CD4-positive, alpha-beta T cell treated with Interleukin-1 beta for 1 hour (primary cell): ENCODE measurements at places on chromosomes 6 and 20.

GRCh38 chr6:151544453-151544852 is 50.6 kb downstream of the CCDC170 start:
- no peak for DNase-seq

- DNase-seq: no peak
These were observed 47.9 kb downstream of the HDDC2 start for GRCh38 chr6:125253881-125254280.

DNA sequence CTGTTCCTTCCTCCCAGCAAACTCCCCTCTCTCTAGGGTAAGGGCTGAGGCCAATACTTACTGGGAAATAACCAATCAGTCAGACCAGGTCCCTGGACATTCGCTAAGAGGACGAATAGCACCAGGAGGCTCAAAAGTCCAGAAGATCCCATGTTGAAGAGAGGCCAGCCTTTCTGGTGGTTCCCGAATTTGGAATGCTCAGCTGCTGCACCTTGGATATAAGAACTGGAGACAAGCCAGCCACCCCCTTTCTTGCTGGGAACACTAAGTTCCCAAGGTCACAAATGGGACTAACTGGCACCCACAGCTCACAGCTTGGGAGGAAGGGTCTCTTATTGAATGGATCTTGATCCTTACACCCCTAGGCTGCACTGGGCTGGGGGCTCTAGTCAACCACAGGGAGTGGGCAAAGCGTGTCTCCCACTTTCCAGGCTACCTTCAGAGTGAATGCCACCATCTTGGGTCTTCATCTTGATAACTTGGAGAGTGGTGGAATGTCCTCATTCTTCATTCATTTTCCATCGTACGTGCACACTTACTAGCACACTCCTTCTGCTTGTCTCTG is at the start of gene EPPIN:
EPPIN (minus strand) TSS at position 196 of the 565 bp plus-strand sequence; CDS start at position 152, 44 bp downstream.
- no peak for DNase-seq

DNA sequence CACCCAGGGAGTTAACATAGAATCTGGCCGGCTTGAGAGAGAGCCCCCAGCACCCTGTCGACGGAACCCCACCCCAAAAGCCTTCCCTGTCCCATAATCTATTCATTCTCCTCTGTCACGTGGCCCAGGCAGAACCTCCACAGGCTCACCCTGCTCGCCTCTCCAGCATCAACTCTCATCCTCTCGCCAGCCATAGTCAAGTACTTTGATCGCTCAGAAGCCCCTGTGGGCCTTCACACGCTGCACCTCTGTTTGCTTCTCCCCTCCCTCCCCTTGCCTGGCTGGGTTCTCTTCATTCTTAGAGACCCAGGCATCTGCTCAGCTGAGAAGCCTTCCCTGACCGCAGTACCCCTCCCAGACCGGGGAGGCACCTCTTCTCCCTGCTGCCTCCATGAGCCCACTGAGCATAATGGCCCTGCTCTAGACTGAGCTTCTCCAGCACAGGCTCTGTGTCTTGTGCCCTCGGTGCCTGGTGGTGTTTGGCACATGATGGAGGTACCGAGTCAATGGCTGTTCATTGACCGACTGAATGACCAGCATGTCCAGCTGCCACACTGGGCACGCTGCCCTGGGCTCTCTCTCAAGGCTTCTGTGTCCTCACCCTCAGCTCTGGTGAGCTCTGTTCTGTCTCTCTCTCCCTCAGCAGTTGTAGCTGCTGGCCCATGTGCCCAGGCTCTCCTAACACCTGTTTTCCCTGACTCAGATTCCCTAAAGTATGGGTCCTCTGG is 33.7 kb downstream of the PKIG start:
- DNase-seq: no peak

DNA sequence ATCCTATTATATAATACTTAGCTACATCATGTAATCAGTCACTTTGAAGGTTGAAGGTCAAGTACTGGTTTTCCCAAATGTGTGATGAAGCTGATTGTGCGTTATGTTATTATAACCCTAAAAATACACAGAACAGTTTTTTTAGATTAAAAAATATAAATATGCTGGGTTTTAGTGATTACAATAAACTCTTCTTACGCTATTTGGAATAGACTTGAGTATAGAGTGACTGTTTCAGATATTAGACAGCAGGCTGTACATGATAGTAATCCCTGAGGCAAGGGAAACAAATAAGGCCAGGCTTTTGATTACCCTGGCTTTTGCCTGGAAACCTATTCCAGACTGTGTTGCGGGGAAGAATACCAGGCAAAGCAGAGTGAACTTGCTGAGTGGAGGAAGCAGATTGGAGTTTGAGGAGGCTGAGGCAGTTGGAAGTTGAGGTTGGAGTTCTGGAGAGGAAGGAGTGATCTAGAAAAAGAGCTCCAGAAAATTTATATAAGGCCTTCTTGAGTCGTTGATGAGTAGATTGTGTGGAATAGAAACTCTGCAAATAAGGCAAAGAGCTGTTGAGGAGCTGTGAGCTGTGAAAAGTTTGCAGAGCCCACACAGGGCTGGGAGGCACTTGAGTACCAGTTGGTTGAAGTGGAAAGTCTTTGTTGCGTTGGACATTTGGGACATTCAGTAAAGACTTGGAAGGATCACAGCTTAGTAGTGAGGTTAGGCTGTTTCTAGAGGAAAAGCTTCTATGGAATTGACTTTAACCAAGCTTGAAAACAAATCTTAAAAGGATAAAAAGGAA is 26.4 kb downstream of the MAP3K4 start:
- no peak for DNase-seq

DNA sequence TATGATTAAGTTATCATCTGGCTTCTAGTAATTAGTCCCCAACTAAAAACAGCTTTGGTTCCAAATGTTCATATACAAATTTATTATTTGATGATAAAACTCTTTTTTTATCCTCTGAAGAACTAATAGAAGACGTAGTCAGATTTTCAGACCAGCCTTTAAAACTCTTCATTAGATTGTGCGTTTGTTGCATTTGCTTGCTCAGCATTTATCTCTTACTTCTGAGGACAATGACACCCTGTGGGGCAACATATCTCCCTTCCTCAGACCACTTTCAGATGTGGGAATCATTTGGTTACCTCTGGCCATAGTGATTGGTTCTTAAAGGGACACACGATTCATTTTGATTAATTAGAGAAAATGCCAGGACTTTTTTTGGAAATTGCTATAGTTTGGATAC is 481.8 kb downstream of the HAO1 start:
- DNase-seq: no peak

DNA sequence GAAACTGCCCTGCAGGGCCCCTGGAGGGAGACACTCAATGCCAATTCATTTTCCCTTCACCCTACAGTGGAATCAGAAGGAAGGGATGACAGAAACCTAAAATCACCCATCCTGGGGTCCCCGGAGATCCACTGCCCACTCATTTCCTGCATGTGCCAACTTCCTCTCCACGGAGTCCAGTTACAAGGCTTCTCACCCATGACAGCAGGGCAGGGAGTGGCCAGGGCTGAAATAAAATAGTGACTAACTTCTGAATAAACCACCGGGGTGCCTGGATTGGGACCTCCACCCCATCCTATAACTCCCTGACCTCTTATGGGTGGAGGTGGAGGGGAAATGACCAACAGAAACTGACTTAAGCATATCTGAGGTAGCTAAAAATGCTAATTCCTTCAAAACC is 362.3 kb downstream of the MAFB start:
- DNase-seq: no peak

DNA sequence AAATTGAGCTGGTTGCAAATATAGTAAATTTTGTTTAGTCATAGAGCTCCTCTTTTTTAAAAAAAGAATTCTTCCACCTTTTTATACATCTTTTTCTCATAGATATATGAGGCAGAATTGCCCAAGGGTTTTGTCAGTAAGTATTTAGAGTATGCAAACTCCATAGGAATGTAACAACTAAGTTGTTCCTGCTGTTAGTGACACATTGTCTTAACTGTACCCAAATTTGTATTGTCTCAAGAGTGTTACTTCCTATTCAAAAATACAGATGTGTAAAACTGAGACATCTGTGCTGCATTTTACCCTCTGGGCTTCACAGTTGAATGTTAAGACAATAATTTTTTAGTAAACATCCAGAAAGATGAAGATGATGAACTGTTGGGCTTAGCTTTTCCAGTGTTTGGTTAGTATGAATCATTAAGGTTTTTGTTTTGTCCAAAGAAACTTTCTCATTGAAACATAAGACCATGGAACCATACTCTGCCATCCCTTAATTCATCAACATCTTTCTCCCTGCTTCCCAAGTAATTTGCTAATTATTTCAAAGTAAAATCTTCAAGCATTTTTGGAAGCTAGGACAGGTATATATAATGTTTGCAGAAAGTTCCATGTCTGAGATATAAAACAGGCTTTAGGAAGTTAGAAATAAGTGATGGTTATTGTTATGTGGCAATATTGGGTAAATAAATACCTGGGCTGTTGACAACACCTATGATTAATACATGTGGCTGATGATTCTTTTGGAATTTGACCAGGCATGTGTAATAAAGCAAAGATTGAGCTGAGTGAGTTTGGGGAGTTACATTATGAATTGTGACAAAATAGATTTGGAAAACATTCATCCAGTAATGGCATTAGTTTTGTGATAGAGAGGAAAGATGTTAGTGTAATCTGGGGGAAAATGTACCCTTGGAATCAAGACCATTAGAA is 11.2 kb downstream of the OGFRL1 start:
- DNase-seq: no peak

DNA sequence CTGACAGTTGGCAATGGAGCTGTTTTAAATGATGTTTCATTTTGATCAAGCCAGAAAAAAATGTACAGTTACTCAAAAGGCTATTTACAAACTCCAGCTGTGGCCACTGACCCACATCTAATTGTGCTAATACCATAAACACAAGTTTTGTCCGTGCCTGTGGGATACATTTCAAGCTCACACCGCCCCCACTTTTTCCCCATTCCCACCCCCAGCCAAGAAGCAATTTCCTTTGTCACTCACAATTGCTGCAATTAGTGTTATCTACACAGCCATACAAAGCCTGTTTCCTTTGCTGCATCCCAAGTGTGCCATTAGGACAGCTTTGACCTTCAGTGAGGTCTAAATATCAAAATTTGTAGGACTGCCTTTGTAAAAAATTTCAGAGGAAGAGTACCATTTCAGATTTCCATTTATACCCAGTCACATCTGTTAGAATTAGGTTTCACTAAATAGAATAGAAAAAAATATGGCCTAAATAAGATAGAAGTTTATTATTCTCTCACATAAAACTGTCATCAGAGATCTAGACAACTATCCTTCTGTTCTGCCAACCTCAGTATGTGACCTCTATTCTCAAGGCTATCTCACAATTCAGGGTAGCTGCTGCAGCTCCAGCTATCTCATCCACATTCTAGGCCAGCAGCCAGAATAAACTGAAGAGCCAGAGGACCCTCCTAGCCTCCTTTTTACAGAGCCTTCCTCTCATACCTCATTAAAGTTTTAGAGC is 202.6 kb downstream of the NFATC2 start:
- DNase-seq: no peak

DNA sequence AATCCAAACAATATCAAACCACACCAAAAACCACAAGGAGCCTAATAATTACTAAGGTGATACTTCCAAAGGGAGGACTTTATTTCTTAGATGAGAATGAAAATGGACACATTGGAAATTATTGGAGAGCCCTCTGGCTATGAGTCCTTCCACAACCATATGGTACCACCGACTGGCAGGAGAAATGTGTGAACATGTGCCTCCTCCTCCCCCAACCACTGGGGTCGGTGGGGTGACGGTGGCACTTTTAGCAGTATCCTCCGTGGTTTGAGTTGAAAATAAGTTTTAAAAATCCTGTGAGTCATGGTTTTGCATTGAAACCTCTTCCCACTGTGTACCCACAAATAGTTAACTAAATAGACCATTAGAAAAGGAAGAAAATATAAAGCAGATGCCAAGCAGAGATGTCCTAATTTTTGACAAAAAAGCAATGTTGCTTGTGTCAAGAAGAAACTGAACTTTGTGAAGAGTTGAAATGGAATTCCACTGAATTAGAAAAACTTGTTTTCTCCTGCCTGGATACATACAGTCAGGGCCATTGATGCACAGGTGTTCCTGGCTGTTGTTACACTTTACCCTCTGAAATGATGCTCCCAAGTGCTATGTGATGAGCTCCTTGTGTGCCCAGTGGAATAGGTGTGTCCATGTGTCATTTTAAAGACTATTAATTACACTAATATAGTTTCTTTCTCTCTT is 3.2 kb downstream of the EDN1 start:
- no peak for DNase-seq

DNA sequence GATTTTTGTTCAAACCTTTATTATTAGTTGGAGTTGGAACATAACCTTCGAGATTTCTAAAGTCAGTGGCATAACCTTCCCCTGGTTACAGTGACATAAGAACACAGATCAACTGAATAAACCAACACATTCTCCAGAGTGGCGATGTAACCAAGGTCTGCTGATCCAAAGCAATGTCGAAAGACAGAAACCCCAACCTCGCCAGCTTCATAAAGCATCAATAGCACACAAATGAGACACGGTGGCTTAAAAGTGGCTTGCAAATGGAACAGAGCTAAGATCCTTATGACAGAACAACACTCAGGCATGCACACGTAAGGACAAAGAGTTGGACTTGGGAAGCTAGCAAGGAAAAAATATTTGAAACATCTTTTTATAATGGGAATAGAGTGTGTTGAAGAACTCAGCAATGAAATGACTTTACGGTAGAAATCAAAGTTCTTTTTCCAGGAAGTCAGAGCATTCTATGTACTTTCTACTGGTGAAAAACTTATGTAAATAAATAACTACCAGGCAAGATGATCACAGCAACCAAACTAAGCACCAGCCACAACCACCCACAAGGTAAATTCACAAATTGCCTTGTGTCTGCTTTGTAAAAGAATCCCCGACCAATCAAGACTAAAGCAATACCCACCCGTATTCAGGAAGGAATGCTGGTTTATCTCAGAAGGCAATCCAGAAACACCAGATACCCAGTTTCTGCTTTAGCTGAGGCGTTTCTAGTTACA is 61.0 kb upstream of the NHSL1 start:
- DNase-seq: no peak

DNA sequence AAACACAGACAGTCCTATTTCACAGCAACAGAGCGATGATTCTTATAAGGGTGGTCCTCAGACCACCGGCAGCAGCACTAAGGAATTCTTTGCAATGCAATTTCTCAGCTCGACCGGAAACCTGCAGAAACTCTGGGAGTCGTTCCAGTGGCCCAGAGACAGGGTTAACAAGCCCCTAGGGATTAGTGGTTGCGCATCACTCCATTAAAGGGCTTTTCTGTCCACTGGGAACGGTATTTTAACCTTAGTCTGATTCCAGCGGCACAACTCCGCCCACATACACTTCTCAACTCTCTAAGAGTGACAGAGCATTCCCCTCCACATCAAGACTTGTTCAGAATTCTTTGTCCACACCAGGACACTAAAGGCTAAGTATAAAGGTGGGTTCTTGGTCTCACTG is 341.5 kb downstream of the TFAP2A start:
- no peak for DNase-seq

DNA sequence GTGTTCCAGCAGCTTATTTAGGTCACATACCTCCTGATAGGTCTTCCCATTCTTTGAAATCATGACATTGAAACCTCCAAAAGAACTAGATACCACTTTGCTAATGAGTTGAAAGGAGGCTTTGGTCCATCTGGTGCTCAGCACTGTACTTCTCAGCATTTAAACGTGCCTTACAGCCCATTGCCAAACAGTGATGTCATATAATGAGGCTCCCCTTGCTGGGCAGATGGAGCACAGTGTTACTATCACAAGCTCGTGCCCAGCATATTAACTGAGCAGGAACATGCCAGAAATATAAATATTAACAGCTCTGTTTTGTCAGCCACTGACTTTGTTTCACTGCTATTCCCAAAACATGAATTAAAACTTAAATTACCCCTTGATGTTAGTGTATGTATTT is 25.5 kb upstream of the MAPK13 start:
- DNase-seq: no peak
